Right ventricle myocardium superior (tissue), 1 donor: ENCODE measurements at places on chromosomes 3 and 15.
A peak's percentile ranks its signal among the peaks of the same experiment; 100 is the strongest.

- no peak for DNase-seq
Measured at GRCh38 chr15:32884146-32884545, 166.3 kb downstream of the GREM1 start.

GRCh38 chr3:15263120-15263519, 57.1 kb downstream of the CAPN7 start:
- no peak for DNase-seq

- no peak for DNase-seq
Measured at GRCh38 chr15:80562033-80562432, 133.1 kb upstream of the ABHD17C start.

GRCh38 chr3:117507958-117508357, 798.4 kb downstream of the TUSC7 start:
- DNase-seq: no peak

GRCh38 chr15:67098768-67099282, 33.4 kb downstream of the SMAD3 start:
- DNase-seq: no peak

GRCh38 chr15:64864068-64864467, 22.4 kb downstream of the PLEKHO2 start:
- peak; percentile 30 for DNase-seq

- DNase-seq: no peak
Measured at GRCh38 chr15:95698230-95698629, 632.3 kb upstream of the NR2F2 start.

GRCh38 chr15:43908516-43909050, 81.8 kb downstream of the WDR76 start:
- DNase-seq: no peak

DNA sequence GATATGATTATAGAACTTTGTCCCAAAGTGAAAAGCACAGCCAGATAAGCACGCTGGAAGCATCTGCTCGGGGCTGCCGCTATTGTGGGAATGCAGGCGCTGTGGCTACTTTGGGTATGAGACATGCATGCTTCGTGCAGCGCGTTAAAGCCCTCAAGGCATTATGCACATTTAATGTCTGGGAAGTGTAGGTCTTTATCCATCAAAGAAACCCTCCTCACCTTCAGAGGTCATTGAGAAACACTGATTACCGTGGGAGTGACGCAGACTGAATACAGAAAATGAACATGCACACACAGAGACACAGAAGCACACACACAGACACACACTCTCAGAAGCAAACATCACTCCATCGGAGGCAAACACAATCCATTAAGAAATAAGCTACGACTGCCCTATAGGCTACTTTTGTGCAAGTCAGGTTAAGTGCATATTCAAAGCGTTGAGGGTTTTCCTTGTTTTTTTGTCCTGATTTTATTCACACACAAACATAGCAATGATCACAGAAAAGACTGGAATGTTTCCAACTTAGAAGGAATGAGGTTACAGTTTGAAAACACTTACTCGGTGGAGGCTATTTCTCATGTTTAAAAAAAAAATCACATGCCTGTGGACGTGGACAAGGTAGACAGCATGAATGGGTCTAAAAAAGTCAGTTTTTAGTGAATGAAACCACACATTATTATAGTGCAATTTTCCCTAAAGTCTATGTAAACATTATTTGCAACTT, 68.5 kb downstream of the PLCH1 start:
- DNase-seq: peak; percentile 54

DNA sequence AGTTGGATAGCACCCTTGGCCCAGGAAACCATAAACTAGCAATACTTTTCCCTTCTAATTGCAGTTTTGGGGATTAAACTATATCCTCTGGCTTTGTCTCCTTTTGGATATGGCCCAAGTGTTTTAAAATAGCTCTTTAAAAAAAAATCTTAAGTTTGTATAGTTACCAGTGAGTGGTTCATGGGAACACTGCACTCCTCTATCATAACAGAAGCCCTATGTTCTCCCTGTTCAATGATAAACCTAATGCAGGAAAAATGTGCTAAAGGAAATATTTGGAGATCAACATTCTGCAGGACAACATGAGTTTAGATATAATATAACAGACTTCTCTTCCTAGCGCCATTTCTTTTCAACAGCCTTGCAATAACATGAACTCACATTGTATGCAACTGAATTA, 13.1 kb downstream of the MRPL47 start:
- DNase-seq: no peak

- peak; percentile 75 for DNase-seq
Measured at GRCh38 chr15:92655178-92655995, at the start of gene FAM174B. Gene FAM174B, minus strand, starts transcription at chr15:92655775.

- no peak for DNase-seq
Measured at GRCh38 chr3:147038481-147038880, 367.9 kb downstream of the ZIC4 start.

DNA sequence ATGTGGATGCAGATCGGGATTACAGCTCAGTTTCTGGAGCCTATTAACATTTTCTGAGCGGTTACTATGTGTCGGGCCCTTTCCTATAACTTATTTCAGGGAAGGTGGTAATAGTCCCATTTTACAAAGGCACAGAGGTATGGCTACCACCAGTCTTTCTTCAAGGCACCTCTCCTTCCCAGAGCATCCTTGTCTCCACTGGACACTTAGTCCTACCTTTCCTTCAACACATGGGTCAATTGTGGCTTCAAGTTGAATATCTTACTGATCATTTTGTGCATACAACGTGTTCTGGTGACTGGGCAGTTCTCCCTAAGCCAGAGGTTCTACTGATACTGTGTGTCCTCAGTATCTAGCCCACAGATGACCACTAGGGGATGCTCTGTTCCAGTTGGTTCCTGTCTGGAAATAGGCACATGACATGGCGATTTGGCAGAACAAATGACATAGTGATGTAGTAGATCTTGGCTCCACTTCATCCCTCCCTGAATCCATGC, 60.7 kb upstream of the CMTM8 start:
- DNase-seq: no peak

GRCh38 chr3:152742368-152743347, 92.3 kb upstream of the P2RY1 start:
- no peak for DNase-seq
